ENCODE measurements at places on chromosomes 7 and 10. TPM values are rescaled to one million over a fixed set of nuclear protein-coding genes. Genes with fewer than 3 reads are reported as not detected.

PSTK gene
- total RNA-seq: 1.2 TPM

- DNase-seq: no peak
Measured at GRCh38 chr10:118953598-118954393, 75.7 kb upstream of the NANOS1 start.

DNA sequence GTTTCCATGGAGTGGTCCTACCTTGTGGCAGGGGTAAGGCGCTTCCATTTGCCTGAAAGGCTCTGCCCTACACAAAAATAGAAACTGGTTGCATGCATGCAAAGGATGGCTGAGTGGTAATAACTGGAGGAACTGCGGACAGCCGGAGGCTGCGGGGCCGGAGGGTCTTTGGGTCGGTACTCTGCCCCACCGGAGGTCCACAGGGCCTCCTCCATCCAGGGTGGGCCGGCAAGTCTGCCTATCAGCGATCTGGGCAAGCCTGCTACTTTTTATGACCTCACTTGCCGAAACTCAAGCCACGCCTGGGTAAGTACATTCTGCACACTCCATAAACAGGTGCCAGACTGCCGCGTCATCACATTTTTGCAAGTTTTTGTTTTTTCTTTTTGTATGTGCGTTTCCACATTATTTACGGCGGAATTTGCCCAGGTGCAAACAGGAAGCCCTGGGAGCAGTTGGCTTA is 30.0 kb downstream of the TACC2 start:
- no peak for DNase-seq

- no peak for DNase-seq
Measured at GRCh38 chr7:105734233-105734632, 142.2 kb downstream of the ATXN7L1 start.

ADRB1 gene
- 3.6 TPM for total RNA-seq
